MCF 10A (cell line): ENCODE measurements at places on chromosomes 2 and 18.

- DNase-seq, result peak; percentile 29
Measured at GRCh38 chr2:53562407-53562806, 205.2 kb upstream of the CHAC2 start.

- DNase-seq, result no peak
Measured at GRCh38 chr2:20220806-20221554, 4.0 kb downstream of the SDC1 start.

GRCh38 chr2:160142472-160142871 lies 57.6 kb downstream of the ITGB6 start:
- DNase-seq, result peak; percentile 14

- no peak for DNase-seq
Measured at GRCh38 chr18:25019086-25019860, 332.7 kb downstream of the ZNF521 start.

DNA sequence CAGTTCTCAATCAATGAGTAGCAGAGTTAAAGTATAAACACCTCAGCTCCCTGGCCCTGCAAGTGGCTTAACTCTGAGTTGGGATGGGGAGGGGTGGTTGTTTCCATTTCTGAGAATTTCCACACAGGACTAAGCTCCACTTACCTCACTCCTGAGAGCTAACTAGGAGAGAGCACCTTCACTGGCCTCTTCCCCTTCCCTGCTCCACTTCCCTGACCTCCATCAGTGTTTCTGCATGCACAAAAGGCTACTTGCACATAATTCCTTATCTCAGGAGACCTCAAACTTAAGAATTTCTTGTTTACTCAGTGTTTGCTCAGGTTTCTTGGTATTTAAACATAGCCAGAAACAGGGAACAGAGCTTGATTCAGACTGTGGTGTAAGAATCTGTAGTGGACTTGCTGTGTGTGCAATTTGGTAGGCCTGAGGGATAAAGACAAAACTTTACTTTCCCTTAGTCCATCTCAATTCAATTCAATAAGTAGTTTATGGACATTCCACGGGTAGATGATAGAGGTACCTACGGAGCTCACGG lies 97.2 kb downstream of the PID1 start:
- DNase-seq, result no peak

DNA sequence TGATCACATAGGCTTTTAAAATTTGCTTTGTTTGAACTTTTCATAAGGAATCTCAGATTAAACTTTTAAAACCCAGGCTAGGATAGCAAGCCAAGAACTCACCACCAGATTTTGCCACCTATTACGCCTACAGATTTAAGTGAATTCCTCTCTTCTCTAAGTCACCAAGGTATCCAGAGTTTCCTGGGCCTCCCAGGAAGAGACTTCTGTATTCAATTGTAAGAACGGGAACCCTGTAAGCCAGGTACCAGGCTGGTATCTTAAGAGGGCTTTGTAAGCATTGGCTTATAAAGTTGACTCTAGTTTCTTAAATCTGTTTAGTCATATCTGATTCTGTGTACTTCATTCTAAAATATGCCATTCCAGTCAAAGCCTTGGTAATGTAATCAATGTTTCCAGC lies 285.1 kb downstream of the MBD5 start:
- no peak for DNase-seq

DNA sequence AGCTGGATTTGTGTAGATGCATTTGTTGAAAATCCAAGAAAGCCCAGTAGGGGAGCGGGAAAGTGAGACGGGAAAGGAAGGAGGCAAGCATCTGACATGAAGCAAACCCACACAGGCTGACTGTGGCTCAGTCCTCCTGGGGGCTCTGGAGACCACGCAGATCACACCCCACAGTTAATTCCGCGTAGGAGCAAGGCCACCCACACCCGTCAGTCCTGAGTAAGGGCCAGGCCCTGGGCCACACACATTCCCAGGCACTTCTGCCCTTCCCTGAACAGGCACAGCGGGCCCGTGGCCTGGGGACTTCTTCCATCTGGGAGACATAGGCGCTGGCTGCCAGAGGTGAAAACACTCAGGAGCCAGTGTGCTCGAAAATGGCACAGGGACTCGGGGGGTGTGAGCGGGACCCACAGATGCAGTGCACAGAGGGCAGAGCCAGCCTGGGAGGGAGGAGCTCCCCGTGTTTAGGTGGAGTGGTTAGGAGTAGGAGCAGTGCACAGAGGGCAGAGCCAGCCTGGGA lies 19.4 kb upstream of the PRLH start:
- DNase-seq, result no peak

- DNase-seq, result peak; percentile 14
Measured at GRCh38 chr2:51866361-51866760, 834.4 kb upstream of the NRXN1 start.

GRCh38 chr2:206968134-206969086 lies 29.1 kb downstream of the CPO start:
- DNase-seq, result peak; percentile 65

- no peak for DNase-seq
Measured at GRCh38 chr2:7619203-7619970, 702.2 kb downstream of the RNF144A start.

GRCh38 chr18:6951336-6952090 lies 166.1 kb downstream of the LAMA1 start:
- no peak for DNase-seq

DNA sequence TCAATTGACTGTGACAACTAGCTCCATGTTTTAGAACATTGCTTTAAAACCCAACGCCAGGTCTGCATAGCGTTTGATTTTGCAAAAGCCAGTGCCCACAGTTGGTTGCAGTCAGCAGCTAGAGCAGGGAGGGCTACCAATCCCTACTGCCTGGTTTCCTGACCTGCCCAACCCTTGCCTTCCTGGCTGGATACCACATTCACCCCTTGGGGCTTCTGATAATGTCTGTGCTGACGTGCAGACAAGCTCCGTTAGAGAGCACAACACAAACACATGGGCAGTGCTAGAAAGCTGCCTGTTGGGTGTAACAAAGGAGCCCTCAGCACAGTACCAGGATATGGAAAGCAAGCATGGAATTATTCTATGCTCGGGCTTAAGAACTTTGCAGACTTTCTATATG lies 71.4 kb upstream of the THSD7B start:
- DNase-seq, result no peak

- peak; percentile 60 for DNase-seq
Measured at GRCh38 chr2:38168710-38169480, 92.9 kb upstream of the CYP1B1 start.

- DNase-seq, result peak; percentile 74
Measured at GRCh38 chr18:23453680-23454058, 582 bp downstream of the RIOK3 start.

GRCh38 chr2:105697781-105698449 lies 46.8 kb upstream of the NCK2 start:
- DNase-seq, result no peak

DNA sequence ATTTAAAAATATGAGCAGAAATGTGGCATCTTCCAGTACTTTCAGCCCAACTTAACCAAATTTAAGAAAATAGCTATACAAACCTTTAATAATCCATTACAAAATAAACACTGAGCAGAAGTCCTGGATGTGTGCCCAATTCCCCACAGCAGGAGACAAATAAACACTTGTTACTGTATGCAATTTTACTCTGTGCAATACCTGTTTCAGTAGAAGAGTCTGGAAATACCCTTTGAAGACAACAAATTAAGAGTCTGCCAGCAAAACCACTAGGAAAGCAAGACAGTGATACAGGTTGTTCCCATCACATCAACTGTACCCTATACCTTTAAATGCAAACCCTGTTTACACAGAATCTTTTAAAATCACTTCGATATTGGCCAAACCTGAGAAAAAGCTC lies 41.4 kb upstream of the RNU4ATAC start:
- peak; percentile 92 for DNase-seq

- DNase-seq, result no peak
Measured at GRCh38 chr18:47172476-47172875, 3.7 kb downstream of the IER3IP1 start.

DNA sequence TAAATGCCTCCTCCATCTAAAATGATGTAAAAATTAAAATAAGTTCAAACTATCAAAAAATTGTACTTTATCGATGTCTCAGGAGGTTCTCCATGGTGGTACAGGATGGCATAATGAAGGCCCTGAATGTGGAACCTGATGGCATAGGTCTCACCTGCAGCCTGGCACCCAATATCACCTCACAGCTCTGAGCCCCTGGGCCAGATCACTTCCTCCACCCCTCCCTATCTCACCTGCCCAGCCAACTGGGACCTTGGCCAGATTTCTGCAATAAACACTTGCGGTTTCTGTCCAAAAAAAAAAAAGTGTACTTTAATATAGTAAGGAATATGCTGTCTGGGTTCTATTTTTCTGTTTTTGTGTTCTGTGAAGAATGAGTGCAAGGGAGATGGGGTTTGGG lies 6.7 kb upstream of the RBM45 start:
- DNase-seq, result peak; percentile 50

GRCh38 chr2:60959501-60959900 lies 58.0 kb upstream of the PEX13 start:
- DNase-seq, result peak; percentile 22

GRCh38 chr2:237090906-237091305 lies 5.2 kb downstream of the COPS8 start:
- DNase-seq, result peak; percentile 93

- DNase-seq, result no peak
Measured at GRCh38 chr18:31672628-31673135, 11.7 kb downstream of the B4GALT6 start.

GRCh38 chr2:9765611-9766531 lies 77.4 kb upstream of the TAF1B start:
- no peak for DNase-seq

GRCh38 chr2:29910465-29910864 lies 10.9 kb downstream of the ALK start:
- no peak for DNase-seq

GRCh38 chr18:22609642-22610041 lies 191.9 kb upstream of the CTAGE1 start:
- DNase-seq, result peak; percentile 38

DNA sequence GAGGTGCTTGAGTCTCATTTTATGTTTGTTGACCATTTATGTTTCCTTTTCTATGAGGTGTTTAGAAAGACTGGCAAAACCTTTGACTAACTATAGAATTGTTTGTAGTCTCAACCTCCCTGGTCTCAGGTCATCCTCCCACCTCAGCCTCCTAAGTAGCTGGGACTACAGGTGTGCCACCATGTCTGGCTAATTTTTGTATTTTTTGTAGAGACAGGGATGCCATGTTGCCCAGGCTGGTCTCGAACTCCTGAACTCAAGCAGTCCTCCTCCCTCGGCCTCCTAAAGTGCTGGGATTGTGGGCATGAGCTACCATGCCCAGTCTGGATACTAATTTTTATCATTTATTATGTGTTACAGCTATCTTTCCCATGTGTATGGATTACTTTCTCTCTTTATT lies 67.8 kb downstream of the EML4 start:
- no peak for DNase-seq

DNA sequence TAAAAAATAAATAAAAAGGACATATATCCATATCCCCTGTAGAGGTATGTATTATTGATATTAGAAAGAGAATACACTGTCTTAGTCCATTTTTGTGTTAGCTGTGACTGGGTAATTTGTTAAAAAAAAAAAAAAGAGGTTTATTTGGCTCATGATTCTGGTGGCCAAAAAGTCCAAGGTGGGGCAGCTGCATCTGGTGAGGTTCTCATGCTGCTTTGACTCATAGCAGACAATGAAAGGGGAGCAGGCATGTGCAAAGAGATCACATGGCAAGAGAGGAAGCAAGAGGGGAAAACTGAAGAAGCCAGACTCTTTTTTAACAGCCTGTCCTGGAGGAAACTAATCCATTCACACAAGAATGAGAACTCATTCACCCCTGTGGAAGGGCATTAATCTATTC lies 101.6 kb upstream of the MAP4K3 start:
- no peak for DNase-seq

GRCh38 chr18:11607906-11608305 lies 1.5 kb upstream of the SLC35G4 start:
- DNase-seq, result no peak

DNA sequence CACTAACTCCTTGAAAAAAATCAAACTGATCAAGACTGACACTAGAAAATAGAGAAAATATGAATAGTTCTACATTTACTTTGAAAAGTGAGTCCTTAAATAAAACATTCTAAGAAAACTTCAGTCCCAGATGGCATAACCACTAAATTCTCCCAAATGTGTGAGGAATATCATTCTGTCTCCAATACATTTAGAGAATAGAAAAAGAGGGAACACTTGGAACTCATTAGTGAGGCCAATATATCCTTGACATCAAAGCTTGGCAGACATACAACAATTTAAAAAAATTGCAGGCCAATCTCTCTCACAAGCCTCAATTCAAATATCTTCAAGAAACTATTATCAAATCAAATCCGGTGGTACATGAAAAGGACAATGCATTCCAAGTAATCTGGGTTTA lies 79.3 kb upstream of the TMEM247 start:
- no peak for DNase-seq

- DNase-seq, result peak; percentile 38
Measured at GRCh38 chr2:64228126-64228678, 84.0 kb upstream of the PELI1 start.

- DNase-seq, result peak; percentile 28
Measured at GRCh38 chr2:101307503-101307902, 998 bp downstream of the RNF149 start.

- DNase-seq, result no peak
Measured at GRCh38 chr2:134668821-134669220, 50.0 kb downstream of the TMEM163 start.

DNA sequence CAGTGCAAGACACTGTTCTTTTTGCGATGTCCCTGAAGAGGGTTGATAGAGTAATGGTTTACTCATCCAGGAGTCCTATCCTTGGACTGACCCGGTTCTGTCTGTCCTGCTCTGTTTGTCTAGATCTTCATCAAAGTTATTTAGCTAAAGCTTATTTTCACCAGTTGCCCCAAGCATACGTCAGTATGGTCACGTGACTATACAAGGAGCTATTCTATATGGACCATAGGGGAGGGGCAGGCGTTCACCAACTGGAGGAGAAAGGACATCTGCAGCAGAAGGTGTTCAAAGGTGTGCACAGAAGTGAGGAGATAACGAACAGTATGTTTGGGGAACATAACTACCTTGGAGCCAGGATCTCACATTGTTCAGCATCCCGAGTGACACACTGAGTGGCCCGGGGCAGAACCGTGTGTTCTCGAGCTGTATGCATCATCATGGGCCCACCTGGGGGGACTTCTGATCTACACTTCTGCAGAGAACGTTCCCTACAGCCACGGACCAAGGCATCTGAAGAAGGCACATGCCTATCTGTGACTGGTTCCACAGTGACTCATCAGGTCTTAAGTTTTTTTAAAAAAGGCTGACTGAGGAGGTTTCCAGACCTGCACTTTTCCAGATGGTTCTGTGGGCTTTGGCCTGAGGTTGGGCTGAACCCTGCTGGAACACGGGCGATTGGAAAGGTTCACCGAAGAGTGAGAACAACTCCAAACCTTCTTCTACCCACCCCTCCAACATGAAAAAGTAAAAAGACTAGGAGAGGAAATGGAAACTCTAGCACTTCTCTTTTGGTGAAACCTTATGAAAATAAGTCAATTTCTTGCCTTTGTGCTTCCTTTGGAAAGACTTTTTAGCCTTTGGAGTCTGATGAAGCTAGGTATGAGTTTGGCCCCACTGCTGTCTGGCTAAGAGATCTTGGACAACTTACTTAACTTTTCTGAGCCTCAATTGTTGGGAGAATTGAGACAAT lies 68.6 kb upstream of the YWHAQ start:
- peak; percentile 48 for DNase-seq

GRCh38 chr2:3870222-3870621 lies 166.8 kb downstream of the DCDC2C start:
- DNase-seq, result peak; percentile 14
